ENCODE measurements at places on chromosomes 2 and 18.
A peak's percentile ranks its signal among the peaks of the same experiment; 100 is the strongest.

DNA sequence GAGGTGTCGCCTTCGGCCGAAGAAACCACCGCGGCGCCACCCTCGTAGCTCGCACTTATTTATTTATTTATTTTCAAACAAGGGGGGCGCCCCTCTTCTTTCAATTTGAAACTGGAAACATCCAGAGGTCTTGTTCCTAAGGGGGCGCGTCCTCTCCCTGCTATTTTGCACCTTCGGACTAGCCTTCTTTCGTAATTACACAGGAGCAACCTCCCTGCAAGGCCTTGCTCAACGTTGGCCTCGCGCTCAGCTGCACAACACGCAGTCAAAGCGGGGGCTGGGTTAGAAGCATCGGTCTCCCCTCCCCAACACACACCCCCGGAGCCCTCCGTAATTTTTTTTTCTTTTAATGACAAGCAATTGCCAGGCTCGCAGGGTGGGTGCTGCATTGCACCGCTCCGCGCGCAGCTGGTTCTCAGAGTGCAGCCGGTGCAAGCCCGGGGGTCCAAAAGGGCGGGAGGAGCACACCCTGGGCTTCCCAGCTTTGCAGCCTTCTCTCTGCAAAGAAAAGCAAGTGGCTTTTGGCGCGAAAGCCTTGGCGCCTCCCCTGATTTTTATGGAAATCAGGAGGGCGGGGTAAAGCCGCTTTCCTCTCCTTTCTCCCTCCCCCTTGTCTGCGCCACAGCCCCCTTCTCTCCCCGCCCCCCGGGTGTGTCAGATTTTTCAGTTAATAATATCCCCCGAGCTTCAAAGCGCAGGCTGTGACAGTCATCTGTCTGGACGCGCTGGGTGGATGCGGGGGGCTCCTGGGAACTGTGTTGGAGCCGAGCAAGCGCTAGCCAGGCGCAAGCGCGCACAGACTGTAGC, at the start of gene MYCN:
TSS of gene MYCN (plus strand) at position 697 of the 807 bp plus-strand sequence. CDS start 1,515 bp downstream, outside the sequence.
- peak; percentile 93 for DNase-seq

DNA sequence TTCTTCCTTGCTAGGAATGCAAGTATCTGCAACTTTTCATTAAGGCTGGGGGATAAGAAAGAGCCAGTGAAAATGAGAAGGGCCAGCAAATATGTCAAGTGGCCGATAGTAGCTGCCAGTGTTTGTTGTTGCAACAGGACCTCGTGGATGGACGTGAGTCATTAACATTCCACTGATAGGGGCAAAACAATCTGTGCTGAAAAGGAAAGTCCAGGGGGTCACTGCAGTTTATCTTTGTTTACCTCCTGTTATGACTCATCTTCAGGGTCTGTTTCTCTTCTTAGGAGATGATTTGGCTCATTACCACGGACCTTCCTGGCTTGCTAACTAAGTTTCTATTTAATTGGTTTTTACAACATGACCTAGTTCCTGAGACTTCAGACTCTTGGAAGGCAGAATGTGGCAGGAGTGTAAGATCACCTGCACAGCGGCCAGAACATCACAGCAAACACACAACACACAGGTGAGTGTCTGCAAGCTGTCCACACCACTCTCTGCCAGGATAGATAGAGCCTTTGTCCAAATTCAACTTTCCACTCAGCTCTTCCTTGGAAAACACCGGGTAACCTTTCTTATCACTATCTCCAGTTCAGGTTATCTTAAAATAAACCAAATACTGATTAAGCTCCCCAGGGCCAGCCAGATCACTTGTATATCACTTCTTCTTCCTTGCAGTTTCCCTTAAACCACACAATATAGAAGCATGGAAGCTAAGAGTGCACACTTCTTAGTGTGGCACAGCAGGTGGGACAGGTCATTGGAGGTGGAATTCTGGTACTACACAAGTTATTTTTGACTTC, 157.5 kb upstream of the LMAN1 start:
- no peak for DNase-seq

DNA sequence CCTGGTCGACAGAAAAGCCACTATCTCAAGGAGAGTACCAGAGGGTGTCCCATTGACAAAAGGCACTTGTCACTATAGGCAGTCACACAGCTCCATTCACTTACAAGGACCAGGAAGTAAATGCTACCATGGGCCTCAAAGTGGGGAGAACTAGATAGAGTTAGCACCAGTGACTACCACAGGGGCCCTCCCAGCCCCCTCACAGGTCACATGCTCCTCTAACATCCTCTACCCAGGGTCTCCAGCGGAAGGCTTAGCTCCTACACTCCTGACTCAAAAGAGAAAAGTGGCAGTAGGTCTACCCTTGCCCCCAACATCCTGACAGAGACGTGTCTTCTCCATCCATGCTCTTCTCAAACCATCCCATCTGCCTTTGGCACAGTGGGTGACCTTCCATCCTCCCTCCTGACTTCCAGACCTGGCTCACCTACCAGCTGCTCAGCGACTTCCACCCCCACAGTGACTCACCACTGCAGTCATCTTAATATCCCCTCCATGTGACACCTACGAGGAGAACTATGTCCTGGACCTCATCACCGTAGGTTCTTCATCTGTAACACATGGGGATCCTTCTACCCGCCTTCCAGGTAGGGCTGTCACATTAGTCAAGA, 5.6 kb upstream of the DNMT3A start:
- no peak for DNase-seq

DNA sequence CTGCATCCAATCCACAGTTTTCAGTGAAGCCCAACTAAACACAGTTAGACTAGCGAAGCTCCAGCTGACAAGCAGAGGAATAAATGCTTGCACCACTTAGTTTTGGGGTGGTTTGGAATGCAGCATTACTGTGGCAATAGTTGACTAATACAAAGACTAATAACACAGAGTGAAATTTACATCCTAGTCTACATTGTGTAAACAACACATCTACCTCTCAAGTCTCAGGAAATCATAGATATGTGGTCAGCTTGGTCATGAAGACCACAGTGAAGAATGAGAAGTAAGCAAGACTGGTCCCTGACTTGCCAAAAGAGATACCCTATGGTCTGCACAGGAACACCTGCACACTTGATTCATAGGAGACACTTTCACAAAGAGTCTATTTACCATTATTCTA, 155.1 kb upstream of the TANK start:
- DNase-seq, result no peak

GRCh38 chr2:69185807-69186206, 172.8 kb downstream of the ANTXR1 start:
- peak; percentile 28 for DNase-seq

GRCh38 chr2:152513681-152514080, 178.7 kb downstream of the FMNL2 start:
- DNase-seq, result no peak

- no peak for DNase-seq
These were observed 21.4 kb downstream of the ZNF24 start for GRCh38 chr18:35322486-35323458.

GRCh38 chr18:62258616-62259015, 66.5 kb upstream of the TNFRSF11A start:
- no peak for DNase-seq

DNA sequence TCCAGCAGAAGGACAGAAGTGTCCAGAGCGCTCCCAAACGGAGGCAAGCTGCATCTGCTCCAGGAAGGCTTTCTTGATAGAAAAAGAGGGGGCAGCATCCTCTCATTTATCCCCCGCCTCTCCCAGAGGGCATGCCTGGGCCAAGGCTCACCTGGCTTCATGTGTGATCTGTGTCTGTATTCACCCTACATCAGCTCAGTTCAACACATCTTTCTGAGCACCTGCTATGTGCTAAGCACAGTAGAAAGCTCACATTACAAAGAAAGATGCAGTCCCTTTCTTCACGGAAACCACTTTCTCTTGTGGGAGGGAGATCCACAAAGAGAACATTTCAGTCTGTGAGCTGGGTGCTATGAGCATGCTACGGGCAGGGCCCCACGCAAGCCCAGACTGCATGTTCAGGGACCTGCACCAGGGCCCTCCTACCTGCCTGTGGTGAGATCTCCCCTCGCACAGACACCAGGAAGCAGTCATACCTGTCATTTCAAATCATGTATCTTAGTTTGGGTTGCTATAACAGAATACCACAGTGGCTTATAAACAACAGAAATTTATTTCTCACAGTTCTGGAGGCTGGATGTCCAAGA, 90.7 kb downstream of the PDCL3 start:
- DNase-seq, result no peak

- no peak for DNase-seq
These were observed 51.1 kb downstream of the DSC3 start for GRCh38 chr18:30991397-30991796.

DNA sequence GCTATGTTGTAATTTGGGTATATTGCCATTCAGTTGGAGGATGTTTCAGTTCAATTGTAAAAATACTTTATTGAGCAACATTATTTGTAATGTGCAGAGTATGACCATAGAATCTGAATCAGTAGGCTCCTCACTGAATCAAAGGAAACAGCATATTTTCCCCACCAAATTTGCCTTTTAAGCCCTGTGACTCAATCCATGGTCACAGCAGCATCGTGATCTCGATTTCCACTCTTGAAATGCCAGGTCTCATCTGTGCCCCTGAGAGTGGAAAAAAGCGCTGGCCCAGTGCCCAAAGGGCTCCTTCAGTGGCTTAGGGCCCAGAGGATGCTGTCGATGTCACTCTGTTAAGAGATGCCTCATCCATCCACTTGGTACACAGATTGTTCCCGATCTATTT, 57.5 kb downstream of the FHOD3 start:
- no peak for DNase-seq

- no peak for DNase-seq
These were observed 60.6 kb upstream of the HS6ST1 start for GRCh38 chr2:128379021-128380015.

- no peak for DNase-seq
These were observed 77.3 kb downstream of the AGAP1 start for GRCh38 chr2:235570966-235571692.

DNA sequence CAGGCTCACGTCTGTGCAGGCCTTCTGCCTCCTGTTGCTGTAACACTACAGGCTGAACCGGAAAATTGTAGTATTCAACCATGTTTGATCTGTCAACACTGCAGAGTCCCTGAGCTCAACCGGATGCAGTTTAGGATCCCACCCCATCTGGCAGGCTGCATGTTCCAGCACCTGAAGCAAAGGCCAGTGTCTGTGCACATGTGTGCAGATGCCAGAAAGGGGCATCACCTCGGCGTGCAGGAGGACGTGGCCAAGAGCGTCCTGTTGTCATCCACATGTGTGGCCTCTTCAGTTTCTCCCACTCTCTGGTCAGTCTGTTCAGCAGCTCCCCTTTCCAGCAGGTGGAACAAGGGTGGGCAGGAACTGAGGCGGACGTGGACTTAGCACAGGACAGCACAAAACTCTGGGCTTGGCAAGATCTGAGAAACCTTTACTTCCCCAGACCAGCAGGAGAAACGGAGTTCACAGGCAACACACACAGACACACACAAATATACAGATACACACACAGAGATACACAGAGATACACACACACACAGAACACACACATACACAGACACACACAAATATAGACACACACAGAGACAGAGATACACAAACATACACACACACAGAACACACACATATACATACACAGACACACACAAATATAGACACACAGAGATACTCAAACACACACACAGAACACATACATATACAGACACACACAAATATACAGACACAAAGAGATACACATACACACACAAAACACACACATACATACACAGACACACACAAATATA, 111.3 kb downstream of the NDUFA10 start:
- DNase-seq, result no peak

GRCh38 chr18:34543945-34544344, 166.2 kb upstream of the DTNA start:
- no peak for DNase-seq

DNA sequence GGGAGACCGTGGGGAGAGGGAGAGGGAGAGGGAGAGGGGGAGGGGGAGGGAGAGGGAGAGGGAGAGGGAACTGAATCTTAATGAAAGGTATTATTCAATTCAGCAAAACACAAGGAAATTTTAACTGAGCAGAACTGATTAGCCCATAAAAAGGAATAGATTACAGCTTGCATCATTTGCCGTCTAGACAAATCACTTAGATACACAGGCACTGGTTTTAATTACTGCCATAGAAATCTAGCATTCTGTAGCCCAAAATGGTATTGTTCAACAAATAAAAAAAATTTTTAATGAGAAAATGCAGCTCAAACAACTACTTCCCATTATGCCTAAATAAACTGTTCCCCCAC, 7.9 kb upstream of the KCNF1 start:
- no peak for DNase-seq

DNA sequence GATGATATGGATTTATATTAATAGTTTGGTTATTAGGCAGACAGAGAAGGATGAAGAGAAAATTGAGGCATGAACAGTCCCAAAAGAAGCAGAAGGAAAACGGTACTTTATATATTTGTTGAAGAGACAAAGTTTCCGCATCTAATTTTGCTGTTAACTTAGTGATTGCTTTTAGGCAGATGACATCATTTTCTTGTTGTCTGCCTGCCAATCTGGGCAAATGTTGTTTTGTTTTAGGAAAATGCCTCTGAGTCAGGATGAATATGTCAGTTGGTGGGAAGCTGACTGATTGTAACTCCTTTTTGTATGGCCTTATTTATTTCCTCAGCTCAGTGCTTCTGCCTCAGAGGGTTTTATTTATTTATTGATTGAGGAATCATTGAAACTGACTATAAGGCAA, 52.5 kb upstream of the CAVIN2 start:
- DNase-seq, result no peak

- no peak for DNase-seq
These were observed 972.0 kb downstream of the DPP10 start for GRCh38 chr2:115414466-115414865.

DNA sequence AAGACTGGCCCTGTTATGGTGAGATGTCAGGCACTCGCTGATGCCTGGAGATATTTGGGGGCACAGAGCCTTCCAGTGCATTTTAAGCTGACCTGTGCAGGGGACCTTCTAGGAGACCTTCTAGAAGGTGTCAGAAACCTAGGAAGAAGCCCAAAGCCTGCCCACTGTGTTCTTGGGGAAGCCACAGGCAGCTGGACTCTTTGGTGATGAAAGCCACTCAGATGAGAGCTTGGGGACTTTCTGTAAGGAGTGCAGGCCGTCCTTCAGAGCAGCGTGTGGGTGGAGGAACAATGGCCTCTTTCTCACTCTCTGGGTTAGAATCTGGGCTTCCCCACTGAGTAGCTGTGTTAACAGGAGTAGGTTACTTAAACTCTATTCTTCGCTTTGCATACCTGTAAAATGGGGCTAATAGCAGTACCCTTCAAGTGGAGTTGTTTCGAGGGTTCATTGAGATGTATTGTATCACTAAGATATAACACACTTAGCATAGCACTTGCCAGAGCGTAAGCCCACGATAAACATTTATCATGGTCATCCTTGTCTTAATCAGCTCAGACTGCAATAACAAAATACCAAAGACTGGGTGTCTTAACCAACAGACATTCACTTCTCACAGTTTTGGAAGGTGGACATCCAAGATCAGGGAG, 322.3 kb upstream of the EPAS1 start:
- DNase-seq, result no peak

DNA sequence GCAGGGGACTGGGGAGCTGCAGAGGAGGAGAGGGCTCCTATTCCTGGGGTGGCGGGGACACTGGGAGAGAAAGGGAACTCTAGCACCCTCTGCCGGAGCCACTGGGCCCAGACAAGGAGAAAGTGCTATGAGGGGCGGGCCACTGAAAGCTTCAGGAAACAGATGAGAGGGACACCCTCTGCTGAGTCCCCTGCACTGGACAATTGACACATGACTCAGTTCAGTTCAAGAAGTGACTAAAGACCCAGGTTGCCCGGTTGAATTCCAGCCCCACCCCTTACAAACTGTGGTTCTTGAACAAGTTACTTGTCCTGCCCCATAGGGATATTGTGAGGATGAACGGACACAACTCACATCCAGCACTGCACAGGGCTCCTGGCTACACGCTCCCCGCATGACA, 5.0 kb downstream of the RUFY4 start:
- DNase-seq, result no peak
